ENCODE measurements at places on chromosomes 13 and 19. TPM values are rescaled to one million over a fixed set of nuclear protein-coding genes. Genes with fewer than 3 reads are reported as not detected.

- DNase-seq = no peak
These were observed 7.3 kb downstream of the KCNC3 start for GRCh38 chr19:50321831-50322230.

DNA sequence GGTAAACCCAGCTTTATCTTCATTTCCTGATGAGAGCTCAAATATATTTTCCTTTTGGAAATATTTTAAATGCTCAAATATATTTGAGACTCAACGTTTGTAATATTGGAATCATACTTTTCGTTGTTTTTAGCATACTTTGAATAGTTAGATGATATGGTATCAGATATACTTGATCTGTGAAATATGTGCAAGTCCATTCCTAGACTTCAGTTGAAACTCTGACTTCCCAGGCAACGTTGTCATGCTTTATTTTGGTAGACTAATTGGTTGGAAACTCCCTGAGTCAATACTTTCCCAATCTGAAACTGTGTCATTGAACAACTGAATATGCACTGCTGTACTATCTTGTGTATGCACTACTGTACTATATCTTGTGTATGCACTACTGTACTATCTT, 378.5 kb downstream of the MYO16 start:
- no peak for DNase-seq

GRCh38 chr13:105627270-105627669, 908.2 kb downstream of the EFNB2 start:
- peak; percentile 15 for DNase-seq

GRCh38 chr19:16330368-16330801, 5.8 kb downstream of the KLF2 start:
- peak; percentile 98 for DNase-seq

GRCh38 chr19:2589441-2589840, 113.1 kb downstream of the GNG7 start:
- no peak for DNase-seq

GRCh38 chr13:36665630-36666029, 8.2 kb upstream of the SERTM1 start:
- DNase-seq = no peak

GRCh38 chr13:27665761-27666160, 44.1 kb downstream of the POLR1D start:
- no peak for DNase-seq

DNA sequence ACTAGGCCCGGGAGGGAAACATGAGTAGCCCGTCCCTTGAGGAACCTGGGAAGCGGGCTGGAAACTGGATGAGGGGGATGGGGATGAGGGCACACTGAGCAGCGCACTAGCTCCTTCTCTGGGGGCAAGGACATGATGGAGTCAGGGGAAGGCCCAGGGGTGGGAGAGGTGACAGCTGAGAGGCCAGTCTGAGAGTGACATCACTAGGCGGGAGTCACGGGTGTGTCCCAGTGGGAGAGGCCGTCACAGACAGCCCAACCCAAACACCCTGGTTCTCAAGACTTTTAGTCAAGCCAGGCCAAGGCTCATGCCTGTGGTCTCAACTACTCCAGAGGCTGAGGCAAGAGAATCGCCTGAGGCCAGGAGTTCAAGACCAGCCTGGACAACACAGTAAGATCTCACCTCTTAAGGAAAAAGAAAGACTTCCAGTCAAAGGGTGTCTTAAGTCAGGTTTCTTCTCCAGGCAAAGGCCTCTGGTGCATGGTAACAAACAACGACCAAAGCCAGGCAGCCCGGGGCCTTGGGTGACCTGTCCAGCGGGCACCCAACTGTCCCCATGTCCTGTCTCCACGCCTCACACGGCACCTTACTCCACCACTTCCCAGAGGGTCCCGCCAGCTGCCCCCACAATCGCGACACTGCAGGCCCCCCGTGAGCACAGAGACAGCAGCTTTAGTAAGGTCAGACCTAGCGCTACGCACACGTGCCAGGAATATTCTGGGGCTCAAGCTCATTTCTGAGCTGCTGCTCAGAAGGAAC, 25.5 kb upstream of the TIMM44 start:
- DNase-seq = no peak

DNA sequence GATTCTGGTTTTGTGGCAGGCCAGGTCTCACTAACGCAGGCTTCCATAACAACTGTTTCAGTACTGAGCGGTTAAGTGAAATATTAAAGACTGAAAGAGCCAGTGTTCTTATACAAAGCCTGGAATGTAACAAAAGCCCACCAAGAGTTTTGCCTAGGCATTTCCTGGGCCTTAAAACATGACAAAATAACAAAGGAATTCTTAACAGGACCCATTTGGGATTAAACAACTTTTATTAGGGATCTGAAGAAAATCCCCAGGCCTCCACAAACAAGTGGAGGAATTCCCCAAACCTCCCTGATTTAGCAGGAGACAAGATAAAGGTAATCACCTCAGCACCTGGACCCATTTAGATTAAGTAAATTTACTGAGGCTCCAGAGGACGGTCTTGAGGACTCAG, 799.7 kb upstream of the SPRY2 start:
- no peak for DNase-seq

GRCh38 chr19:19106056-19106551, 32.2 kb downstream of the TMEM161A start:
- DNase-seq = no peak

DNA sequence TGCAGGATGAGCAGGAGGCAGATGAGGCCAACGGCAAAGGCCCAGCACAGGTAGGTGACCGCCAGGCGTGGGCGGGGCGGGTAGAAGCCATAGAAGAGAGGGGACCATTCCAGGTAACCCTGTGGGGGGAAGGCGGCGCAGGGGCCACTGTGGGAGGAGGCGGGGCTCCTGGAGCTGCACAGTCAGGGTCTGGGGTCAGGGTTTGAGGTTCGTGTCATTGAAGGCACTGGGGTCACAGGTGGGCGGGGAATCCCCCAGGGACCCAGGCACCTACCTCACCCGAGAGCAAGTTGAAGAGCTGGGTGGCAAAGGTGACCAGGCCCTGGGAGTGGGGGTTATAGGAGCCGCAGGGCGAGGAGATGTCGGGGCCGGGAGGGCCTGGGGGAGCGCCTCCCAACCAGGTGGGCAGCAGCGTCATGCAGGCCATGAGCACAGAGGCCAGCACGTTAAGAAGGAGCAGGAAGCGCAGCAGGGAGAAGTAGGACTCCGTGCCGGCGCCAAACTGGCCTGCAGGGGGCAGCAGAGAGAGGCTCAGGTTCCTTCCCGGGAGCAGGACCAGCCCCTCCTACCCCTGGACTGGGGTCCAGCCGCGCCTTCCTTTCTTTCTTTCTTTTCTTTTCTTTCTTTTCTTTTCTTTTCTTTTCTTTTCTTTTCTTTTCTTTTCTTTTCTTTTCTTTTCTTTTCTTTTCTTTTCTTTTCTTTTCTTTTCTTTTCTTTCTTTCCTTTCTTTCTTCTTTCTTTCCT, 4.6 kb downstream of the TMC4 start:
- DNase-seq = peak; percentile 81

- DNase-seq = no peak
These were observed 898.3 kb upstream of the PCDH9 start for GRCh38 chr13:68128297-68128915.

DNA sequence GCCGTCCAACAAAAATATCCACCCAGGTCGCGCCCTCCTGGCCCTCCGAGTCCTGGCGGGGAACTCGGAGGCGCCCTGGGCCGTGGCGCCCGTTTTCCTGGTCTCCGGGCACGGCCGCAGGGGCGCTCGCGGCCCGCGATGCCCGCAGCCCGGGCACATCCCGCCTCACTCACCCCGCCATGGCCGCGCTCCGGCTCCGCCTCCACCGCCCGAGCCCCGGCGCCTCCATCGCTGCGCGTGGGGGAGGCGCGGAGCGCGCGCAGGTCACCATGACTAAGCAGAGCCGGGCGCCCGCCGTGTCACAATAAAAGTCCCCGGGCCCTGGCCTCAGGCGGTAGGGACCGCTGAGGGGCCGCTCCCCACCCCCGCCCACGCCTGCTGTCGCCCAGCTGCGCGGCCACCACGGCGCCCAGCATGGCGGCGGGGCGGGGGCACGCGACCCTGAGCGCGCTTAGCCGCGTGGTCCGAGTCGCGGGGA, 593 bp downstream of the KEAP1 start:
- DNase-seq = peak; percentile 86

DNA sequence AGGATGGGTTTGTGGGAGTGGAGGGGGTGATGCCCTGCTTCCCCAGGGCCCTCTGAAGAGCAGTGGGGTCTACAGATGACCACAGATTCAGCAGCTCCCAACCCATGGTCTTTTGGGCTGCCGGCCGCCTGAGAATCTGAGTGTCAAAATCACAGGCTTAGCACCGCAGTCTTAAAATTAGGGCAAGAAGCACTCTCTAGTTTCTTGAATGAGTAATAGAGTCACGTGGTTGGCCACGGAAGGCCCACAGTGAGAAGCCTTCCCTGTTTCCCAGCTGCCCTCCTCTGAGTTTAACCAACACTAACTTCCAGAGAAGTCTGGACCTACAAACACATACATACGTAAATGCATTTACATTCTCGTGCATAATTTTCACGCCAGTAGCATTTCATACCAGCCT, 5.2 kb downstream of the PRMT1 start:
- no peak for DNase-seq

DNA sequence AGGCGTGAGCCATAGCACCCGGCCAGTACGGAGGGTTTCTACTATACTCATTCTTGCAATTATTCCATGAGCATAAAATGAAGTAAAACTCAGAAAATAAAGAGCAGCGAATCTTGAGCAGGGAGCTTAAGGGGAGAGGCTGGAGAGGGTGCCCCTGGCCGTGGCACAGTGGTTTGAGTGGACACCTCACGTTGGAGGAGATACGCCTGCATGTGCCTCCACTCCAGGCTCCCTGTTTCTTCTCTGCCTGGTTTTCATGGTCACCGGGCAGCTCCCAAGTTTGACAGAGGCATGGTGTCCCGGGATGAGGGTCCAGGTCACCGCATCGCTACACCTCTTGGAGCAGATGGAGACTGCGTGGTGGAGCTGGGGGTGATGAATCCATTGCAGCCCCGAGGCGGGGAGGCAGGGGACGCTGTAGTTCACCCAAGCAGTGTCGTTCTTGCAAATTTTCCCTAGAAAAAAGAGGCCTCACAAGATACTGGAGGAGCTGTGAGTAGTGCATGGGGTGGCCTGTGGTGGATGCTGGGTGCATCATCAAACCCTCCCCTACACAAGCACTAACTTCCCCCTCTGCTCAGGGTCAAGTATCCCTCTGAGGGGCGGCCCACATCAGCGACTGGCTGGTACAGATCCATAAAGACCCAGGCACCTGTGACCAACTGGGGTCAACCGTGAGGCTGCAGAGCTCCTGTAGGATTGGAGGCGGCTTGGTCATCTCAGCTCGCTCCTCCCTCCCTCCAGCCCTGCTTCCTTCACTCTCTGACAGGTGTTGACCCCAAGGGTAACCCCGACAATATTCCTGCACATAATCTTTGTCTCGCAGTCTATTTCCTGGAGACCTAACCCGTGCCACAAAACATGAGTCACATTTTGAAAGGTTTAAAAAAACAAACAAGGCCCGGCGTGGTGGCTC, 3.6 kb upstream of the MIER2 start:
- peak; percentile 75 for DNase-seq

DNA sequence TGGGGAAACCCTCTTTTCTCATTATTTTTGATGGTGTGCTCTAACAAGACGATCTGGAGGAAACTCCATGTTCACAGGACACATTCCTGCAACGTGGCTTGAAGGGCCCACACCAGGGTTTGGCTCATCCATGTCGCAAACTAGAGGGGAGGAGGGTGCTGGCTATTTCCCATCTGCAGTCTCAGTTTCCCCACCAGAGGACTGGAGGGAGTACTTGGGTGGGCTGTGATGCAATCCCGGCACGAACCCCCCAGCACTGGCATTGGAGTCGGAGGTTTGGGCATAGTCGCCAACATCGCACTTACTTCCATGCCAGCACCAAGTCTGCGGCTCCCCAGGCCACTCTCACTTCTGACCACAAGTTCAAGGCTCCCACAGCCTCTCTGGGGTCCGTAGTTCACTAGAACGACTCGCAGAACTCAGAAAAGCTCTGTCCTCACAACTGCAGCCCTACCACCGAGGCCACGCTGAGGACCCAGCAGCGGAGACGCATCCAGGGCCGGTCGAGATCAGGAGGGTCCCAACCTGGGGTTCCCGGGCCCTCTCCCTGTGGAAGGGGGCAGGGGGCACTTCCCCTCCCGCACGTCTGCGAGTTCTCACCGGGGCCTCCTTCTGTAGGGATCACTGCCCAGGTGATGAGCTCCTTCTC, 165.6 kb upstream of the SOX1 start:
- DNase-seq = no peak

- DNase-seq = peak; percentile 87
These were observed 187.9 kb downstream of the USP12 start for GRCh38 chr13:26983543-26984320.

DNA sequence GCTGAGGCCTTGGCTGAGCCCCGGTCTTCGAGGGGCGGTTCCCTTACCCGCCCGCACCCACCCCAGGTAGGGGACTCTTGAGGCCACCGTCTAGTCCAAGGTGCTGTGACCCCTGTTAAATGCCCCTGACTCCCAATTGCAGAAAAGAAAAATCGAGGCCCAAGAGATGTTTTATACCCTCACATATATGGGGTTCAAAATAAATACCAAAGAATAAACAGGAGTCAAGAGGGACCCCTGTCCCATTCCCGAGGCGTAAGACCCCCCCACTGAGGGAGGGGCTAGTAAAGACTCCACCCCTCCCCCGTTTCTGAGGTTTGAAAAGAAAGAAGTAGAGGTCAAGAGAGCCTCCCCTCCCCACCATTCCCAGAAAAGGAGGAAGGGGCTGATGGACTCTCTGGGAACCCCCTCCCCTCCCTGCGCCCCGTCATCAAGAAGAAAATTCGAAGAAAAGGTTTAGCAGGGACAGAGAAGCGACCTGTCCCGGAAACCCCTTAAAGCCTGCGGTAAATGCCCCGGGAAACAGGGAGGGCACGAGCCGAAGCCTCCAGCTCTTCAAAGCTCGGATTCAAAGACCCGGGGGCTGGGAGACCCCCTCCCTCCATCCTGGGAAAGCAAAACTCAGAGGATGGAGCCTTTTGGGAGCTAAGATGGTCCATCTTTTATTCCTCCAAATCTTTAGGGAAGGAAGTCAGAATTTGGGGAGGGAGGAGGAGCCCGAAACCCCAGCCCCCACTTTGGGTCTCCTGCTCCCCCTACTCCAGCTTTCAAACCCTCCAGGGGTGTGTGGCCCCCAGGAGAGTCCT, 755 bp upstream of the RAB3A start:
- DNase-seq = no peak

GRCh38 chr13:95083066-95083465, 218.2 kb downstream of the ABCC4 start:
- DNase-seq = no peak

GRCh38 chr13:91537376-91537775, 139.0 kb downstream of the GPC5 start:
- no peak for DNase-seq

The PSG11 gene
- 0.49 TPM for total RNA-seq

The TMEM272 gene
- not detected for total RNA-seq

The ZNF284 gene
- total RNA-seq = 2.6 TPM

Data from M059J (cell line).